ENCODE measurements at places on chromosomes 1 and 21.

GRCh38 chr1:39936724-39937491 lies 18.0 kb upstream of the MFSD2A start:
- H3K4me3 ChIP-seq = no peak overlapping the region
- H3K4me1 ChIP-seq = no peaks in the 10 kb centered on the region
- H3K36me3 ChIP-seq = peaks cover 2% of the 10 kb centered on the region
- H3K27ac ChIP-seq = no peak overlapping the region

- H3K4me3 ChIP-seq = no peak overlapping the region
- no peak for DNase-seq
- H3K27me3 ChIP-seq = no peaks in the 10 kb centered on the region
- H3K27ac ChIP-seq = peak overlapping the region; percentile 1
- peaks cover 14% of the 10 kb centered on the region for H3K36me3 ChIP-seq
Observed at GRCh38 chr1:206486995-206487788, 16.9 kb downstream of the IKBKE start.

GRCh38 chr1:205232127-205232820 lies 4.5 kb downstream of the TMCC2 start:
- H3K4me3 ChIP-seq = no peak overlapping the region
- no peak for DNase-seq
- no peaks in the 10 kb centered on the region for H3K27me3 ChIP-seq
- no peaks in the 10 kb centered on the region for H3K36me3 ChIP-seq
- no peak overlapping the region for H3K27ac ChIP-seq
- peaks cover 36% of the 10 kb centered on the region for H3K4me1 ChIP-seq

DNA sequence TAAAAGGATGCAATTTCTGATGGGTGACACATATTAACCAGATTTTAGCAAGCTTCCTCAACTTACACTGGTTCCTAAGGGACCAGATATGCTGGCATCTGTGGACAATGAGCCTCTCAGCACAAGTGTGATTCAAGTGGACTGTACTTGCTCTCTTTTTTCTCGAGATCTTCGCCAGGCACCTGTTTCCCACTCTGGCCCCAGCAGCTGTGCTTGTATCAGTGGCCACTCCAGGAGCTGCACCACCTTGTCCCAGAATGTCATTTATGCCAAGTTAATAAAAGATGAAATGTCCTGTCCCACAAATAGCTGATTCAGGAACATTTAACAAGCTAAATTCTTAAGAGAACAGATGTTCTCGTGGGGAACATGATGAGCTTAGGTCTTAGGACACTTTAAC lies 14.6 kb downstream of the C1orf198 start:
- DNase-seq = no peak
- peaks cover 100% of the 10 kb centered on the region for H3K4me1 ChIP-seq
- peaks cover 52% of the 10 kb centered on the region for H3K36me3 ChIP-seq
- no peaks in the 10 kb centered on the region for H3K27me3 ChIP-seq
- peak overlapping the region; percentile 97 for H3K27ac ChIP-seq

- peak overlapping the region; percentile 89 for H3K27ac ChIP-seq
- H3K36me3 ChIP-seq = no peaks in the 10 kb centered on the region
- peaks cover 73% of the 10 kb centered on the region for H3K4me1 ChIP-seq
- no peak overlapping the region for H3K4me3 ChIP-seq
- no peaks in the 10 kb centered on the region for H3K27me3 ChIP-seq
Observed at GRCh38 chr1:8371372-8371991, 53.6 kb downstream of the SLC45A1 start.

- H3K36me3 ChIP-seq = peaks cover 27% of the 10 kb centered on the region
- DNase-seq = peak; percentile 84
- peaks cover 12% of the 10 kb centered on the region for H3K4me1 ChIP-seq
- no peak overlapping the region for H3K27ac ChIP-seq
Observed at GRCh38 chr21:43693981-43694380, 24.9 kb upstream of the PDXK start.

DNA sequence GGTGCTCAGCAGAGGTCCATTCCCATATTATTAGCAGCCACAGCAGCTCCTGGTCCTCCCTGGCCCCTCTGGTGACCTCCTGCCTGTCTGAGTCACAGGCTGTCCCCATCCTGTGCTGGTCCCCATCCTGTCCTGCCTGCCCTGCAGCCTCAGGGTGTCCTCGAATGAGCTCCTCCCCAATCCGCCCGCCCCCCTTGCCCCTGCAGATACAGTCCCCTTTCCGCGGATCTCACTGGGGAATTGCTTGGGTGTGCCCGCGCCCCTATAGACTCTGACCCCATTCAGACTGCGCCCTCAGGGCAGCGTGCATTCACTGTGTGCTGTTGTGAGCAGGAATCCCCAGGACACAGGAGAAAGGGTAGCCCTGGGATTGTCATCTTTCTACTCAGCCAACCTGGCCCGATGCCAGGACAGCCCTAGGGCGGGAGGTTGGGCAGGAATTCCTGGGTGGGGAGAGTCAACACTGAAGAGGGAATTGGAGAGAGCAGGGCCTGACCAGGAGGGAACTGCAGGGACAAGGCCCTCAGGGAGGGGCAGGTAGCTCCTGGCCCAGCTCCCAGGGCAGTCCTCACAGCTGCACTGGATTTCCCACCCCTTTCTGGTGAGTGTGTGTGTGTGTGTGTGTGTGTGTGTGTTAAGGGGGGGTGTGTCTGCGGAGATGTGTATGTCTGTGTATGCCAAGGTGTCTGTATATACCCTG lies 1.1 kb upstream of the GUCA2A start:
- peaks cover 3% of the 10 kb centered on the region for H3K27me3 ChIP-seq
- H3K4me1 ChIP-seq = peaks cover 14% of the 10 kb centered on the region
- no peak overlapping the region for H3K4me3 ChIP-seq
- H3K27ac ChIP-seq = peak overlapping the region; percentile 34
